ENCODE measurements at places on chromosomes 7 and 10.

GRCh38 chr7:141666071-141666470 is 35.9 kb downstream of the DENND11 start:
- DNase-seq = no peak

GRCh38 chr10:132790470-132790869 is 4.5 kb upstream of the NKX6-2 start:
- no peak for DNase-seq

- DNase-seq = no peak
These were observed 8.2 kb downstream of the TWIST1 start for GRCh38 chr7:19109000-19109946.

- DNase-seq = no peak
These were observed 18.0 kb downstream of the CNNM2 start for GRCh38 chr10:102935939-102936605.

DNA sequence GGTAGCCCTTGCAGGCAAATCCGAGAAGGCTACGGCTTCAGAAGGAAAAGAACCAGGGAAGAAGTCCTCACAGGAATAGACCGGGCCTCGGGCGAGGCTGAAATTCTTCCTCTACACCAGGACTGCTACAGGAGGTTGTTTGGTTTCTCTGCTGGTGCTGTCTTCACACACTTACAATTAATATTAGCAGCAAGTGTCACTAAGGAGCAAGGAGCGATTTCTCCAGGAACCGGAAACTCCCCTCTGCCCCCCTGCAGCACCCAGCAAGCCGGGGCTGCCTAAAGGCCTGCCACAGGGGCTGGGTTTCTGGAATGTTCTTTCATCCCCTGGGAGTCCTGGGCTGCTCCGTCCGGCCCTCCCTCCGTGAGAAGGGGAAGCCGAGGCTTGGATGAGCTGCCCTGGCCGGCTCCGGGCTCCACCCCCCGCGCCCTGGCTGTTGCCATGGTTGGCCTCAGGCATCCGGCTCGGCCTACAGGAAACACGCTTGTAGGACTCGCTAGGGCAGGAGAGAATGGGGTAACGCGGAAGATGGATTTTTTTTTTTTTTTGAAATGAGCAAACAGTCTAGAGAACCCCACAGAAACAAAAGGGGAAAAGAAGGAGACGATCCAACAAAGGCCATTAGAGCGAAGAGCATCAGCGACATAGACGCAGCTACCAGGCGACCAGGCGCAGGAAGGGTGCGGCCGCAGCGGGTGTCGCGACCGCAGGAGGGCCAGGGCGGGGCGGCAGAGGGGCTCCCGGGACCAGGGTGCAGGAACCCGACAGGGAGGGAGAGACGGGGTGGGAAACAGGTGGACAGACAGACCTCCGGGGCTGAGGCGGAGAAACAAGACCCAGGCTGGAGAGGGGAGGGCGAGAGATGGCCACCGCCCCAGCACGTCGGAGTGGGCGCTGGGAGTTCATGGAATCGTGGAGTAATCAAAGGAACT is 33.0 kb downstream of the EN2 start:
- DNase-seq = no peak

- DNase-seq = no peak
These were observed 17.7 kb upstream of the FXYD4 start for GRCh38 chr10:43353495-43354329.

DNA sequence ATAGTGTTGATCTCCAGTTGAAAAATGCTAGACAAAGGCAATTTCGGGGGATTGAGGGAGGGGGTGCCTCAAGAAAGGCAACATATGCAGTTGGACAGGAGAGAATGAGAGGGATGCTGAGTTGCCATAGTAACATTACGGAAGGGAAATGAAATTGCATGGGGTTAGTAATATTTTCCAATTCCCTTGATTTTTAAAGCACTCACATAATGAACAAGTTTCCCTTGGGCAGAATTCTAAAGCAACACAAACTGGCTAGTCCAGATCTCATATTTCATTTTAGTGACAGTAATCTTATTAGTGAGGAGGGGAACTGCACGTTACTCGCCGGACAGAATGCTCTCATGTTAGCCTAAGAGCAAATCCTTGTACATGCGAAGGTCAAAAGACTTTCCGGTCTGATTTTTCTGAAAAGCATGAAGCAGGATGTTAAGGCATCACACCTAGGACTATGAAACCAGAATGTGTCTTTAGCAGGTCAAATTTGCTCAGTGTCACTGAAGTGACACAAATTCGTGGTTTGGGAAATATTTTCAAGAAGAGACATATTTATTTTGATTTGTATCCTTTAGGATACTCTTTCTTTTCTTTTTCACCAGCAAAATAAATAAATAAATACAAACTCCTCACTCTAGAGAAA is 165.5 kb downstream of the ANK3 start:
- DNase-seq = no peak

DNA sequence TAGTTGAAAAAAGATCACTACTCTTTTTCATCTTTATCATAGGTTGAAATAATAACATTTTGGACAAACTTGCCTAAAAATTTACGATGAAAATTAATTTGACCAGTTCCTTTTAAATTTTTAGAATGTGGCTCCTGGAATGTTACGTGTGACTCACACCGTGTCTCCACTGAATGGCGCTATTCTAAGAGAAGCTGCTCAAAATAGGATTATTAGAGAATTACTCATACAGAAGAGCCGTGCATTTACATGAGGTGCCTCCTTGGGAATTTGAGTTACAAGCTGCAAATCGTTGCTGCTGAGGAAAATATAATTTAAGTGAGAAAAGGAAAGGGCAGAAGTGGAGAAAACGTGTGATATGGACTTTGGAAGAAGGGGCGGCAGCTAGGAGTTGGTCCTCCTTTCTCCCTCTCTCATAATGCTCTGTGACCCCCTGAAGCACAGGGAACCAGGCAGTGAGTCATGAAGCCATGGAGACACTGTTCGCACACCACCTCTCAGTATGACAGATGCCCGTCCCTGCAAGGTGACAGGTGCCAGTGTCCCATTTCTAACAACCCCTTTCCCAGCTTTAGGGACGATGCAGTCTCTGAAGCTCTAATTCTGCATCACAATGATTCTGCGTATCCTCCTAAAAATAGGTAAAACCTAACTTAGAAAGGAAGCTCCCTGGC is 323.2 kb upstream of the COBL start:
- peak; percentile 36 for DNase-seq

- DNase-seq = no peak
These were observed 29.2 kb downstream of the ZNF783 start for GRCh38 chr7:149291036-149291780.

DNA sequence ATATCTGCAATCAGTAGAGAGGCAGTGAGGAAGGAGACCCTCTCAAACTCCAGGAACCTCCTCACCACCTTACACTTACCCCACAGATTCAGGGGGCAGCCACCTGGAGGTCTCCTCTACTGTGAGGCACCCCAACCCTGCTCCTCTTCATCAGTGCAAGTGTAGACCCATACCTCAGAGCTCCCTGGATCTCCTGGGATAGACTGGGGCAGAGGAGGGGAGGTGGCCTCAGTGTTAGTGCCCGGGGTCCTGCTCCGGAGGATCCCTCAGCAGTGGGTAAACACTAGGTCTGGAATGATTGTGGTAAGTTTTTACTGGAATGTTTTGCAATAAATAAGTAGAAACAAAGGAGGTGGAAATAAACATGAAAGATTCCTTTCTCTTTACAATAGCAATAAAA is 31.1 kb downstream of the ANTXRL start:
- DNase-seq = no peak

GRCh38 chr7:105521027-105521716 is 899 bp downstream of the PUS7 start:
- DNase-seq = peak; percentile 41

GRCh38 chr10:75613685-75614504 is 182.5 kb downstream of the LRMDA start:
- DNase-seq = no peak

GRCh38 chr7:20365486-20365885 is 34.8 kb downstream of the ITGB8 start:
- DNase-seq = no peak

DNA sequence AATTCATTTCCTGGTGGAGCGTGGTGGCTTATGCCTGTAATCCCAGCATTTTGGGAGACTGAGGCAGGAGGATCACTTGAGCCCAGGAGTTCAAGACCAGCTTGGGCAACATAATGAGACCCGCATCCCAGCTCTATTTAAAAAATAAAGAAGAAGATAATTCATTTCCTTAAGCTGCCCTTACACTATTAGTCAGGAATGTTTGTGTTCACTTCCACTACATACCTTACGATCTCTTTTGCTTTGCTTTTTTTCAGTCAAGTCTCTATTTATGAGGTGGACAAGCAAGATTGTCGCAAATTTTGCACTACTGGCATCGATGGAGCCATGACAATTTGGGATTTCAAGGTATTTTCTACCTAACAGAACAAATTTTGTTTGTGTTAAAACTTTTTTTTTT is 11.2 kb upstream of the ARPC1B start:
- DNase-seq = no peak

DNA sequence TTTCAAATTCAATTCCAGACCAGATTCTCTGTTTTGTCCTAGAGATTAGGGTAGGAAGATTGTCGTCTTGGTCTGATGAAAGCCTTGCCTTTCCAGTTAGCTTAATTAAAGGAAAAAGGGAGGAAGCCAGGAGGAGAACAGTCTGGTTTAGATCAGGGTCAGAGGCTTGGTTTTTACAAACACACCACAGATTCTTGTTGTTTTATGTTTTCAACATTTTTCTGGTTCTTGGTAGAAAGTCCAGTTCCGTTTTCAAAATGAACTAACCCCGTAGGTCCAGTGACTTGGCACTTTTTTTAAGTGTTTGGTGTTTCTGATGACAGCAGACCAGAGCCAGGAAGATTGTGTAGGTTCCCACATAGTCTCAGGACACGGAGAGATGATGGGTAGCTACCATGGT is 167.1 kb upstream of the INHBA start:
- DNase-seq = no peak

GRCh38 chr10:101043363-101043707 is 12.3 kb downstream of the SFXN3 start:
- DNase-seq = no peak

DNA sequence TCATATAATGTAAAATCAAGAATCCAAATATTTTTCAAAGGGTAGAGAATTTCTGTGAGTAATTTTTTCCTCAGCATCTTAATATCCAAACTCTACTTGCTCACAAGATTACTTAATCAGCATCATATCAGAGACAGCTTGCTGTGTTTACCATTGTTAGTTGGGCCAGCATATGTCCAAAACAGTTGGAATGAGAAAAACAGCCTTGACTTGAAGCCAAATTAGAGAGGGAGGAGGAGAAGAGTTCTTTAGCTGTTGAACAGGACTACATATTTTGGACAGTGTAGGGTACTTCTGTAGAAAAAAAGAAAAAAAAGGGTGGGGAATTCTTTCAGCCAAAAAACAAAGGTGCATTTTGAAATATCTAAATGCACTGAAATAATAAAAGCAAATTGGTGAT is 69.8 kb downstream of the HDAC9 start:
- no peak for DNase-seq

- no peak for DNase-seq
These were observed 895.7 kb upstream of the SORCS1 start for GRCh38 chr10:108060246-108060645.

DNA sequence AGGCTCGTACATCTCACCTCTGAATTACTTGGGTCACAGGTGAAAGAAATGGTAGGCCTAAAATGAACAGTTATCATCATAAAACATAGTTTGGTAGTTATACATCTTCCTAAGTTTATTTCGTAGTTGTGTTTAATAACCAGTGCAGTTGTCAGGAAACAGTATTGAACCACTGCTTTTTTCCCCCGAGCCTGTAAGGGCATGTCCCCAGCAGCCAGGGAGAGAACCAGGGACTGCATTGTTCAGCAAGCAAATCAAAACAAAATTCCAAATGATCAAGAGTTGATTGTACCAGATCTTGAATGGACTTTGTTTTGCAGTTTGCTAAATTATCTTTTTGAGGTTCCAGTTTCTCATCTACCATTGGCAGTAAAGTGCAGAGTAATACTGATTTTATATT is 2.4 kb downstream of the EIF4H start:
- DNase-seq = no peak

DNA sequence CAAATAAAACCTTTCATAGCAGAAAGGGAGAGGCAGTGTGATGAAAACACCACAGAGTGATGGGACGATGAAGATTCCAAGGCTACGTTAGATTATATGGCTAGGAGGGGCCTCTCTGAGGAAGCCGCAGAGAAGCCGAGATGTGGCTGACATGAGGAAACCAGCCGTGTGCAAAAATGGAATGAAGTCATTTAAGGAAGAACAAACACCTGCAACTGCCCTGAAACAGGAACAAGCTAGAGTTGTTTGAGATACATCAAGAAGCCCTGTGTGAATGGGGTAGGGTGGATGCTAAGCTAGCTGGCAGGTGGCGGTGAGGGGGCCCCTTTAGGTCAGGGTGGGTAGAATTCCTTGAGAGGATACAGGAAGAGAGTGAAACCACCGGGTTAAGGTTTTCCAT is 129.5 kb downstream of the KLF6 start:
- DNase-seq = no peak

DNA sequence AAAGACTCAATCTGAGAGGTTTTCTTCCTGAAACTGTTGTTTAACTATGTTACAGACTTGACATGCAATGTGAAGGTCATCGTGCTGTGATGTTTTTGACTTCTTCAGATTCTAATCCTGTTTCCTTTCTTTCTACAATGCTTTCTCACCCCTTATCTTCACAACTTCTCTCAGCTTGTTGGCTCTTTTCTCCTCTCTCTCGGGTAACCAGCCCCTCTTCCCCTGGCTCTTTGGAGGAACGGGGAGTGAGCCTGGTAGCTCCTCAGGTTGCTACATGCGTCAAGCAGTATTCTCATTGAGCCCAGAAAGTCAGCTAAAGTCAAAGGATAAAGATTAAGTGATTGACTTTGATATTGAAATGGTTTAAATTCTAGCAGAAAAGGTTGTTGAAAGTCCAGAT is 40.1 kb downstream of the SEC23IP start:
- DNase-seq = no peak
